Activated T-helper 1 cell treated with anti-CD3 and anti-CD28 coated beads, Interleukin-12 subunit alpha, Interleukin-12 subunit beta, Interleukin-2, Interleukin-4 antibody, amounts not matched to agents 30 ng/mL and 10 ng/mL and 1 ng/mL, durations not matched to agents 14 hours and 24 hours and 36 hours (primary cell): ENCODE measurements at places on chromosomes 1 and 21. TPM values are rescaled to one million over a fixed set of nuclear protein-coding genes. Genes with fewer than 3 reads are reported as not detected.

- no peak for DNase-seq
Measured at GRCh38 chr1:63693944-63694571, 79.8 kb upstream of the ROR1 start.

GRCh38 chr1:213371847-213372619 lies 321.0 kb downstream of the RPS6KC1 start:
- no peak for DNase-seq

GRCh38 chr21:36784947-36785346 lies 86.0 kb downstream of the SIM2 start:
- no peak for DNase-seq

Gene C1QTNF12
- total RNA-seq, result 2.2 and 4.1 TPM in 2 replicates

DNA sequence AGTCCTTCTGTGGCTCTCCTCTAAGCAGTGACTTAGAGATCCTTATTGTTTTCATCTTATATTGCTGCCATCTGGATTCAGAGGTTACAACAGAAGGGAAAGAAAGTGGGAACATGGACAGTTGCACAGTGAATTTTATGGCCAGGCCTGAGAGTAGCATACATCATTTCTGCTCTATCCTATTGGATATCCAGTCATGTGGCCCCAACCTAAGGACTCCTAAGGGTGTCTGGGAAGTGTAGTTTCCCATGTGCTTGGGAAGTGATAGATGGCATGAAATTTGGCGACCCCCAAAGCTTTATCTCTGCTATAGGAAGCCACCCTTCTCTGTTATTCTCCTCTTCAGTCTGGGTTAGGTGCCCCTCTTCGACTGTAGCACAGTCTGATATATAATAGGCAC lies 51.9 kb downstream of the CDC7 start:
- no peak for DNase-seq

GRCh38 chr1:59484096-59484495 lies 187.2 kb downstream of the FGGY start:
- DNase-seq, result no peak

DNA sequence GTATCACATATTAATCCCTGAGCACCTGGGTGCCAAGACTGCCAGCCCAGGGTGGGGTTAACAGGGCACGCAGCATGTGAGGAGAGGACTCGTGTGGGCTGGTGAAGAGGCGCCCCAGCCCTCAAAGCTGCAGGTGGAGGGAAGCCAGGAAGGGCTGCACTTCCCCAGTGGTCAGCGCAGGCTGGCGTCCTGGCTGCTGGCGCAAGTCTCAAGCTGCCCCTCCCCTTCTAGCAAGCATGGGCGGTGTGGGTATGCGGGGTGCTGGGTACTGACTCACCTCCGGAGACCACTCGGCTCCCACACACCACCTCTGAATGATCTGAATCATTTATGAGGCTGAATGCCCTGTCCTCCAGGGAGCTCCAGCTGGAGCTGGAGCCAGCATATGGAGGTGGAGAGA lies 44.0 kb downstream of the EIF2D start:
- no peak for DNase-seq

DNA sequence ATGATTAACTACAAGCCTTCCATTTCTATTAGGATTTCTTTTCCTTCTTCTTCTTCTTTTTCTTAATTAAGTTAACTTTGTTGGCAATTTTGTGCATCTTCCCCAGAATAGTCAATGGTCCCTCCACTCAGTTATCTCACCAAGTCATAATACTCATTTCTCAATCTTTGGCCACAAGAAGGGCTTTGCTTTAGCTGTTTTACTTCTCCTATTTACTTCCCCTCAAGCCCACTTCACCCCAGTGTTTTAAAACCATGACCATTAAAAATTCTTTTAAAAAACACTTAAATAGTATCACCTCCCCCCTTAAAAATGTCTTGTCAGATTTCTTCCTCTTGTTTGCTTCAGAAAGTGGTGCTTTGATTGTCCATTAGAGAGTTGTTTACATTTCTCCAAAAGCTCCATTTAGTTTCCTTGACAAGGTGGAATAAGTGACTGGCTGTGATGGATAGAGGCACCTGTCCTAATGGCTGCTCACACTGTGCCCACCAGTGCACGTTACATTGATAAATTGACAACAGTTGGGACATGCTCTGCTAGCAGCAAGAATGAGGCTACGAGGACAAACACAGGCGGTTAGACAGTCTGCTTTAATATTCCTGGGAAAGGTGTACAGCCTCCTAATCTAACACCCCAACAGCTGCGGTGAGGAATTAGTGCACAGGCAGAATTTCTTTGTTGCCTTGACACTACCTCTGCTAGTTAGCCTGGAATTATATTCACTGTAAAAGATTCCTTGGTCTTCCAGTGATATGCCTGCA lies 354.7 kb downstream of the LMO4 start:
- no peak for DNase-seq

Gene FAM167B
- total RNA-seq, result 0.57 and 0.61 TPM in 2 replicates

DNA sequence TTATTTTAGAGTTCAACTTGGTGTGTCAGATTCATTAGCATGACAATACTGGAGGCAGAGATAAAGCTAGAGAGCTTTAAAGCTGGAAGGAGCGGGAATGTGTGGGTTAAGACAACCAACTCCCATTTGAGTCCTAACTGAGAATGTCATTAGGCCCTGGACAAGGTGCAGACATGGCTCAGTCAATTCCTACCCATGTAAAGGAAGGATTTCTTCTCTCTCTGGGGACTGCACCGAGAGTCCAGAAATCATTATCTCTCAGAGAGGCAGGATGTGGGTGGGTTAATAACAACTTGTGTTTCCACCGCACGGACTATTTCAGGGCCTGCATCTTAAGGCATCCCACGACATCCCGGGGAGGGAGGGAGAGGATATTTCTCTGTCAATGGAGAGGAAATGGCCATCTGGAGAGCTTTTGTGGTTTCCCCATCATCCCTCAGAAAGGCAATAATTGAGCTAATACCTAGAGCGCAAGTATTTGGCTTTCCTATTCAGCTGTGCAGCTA lies 46.7 kb upstream of the SARS1 start:
- no peak for DNase-seq

Gene HMGCS2
- total RNA-seq, result not detected in 2 replicates

DNA sequence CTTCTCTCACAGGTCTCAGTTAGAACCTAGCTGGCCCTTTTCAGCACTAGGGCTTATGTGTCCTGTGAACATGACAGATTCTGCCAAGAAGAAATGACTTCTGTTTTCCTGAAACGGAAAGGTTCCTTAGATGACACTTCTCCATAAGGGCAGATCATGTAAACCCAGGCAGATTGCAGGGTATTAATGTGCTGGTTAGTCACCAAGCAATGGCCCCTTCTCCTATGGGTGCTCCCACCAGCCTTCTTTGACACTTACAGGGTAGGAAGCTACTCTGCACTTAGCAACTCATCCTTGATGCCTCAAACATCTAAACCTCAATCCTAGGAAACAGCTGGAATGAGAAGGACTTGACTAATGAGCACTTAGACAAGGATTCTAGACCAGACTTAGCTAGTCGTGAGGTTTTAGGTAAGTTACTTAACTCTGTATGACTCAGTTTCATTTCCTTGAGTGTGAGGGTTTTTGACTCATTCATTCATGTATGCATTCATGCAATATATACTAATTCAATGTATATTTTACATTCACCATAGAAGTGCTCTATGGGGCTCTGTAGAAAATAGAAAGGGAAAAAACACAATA lies 74.1 kb upstream of the PLXNA2 start:
- no peak for DNase-seq

DNA sequence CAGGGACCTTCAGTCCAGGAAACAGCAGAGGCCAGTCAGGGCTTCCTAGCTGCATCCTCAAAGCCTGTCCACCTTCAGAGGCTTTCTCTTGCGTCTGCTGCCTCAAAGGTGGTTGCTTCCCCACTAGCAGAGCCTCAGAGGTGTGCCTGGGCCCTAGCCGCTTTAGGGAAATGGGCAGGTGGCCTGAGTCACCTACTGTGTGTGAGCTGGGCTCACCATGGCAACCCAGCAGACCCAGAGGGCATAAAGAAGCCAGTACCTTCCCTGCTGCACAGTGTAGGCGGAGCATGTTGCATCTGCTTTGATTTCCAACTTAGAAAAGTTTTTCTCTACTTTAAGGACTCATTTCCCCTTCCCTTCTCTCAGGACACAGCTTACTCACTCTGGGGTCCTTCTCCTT lies 12.5 kb downstream of the SLC9A1 start:
- DNase-seq, result no peak

Gene DDX59
- total RNA-seq, result 13.8 and 14.4 TPM in 2 replicates

GRCh38 chr21:43735236-43736091 lies 16.5 kb downstream of the PDXK start:
- DNase-seq, result no peak

Gene KRTAP7-1
- not detected in 2 replicates for total RNA-seq

DNA sequence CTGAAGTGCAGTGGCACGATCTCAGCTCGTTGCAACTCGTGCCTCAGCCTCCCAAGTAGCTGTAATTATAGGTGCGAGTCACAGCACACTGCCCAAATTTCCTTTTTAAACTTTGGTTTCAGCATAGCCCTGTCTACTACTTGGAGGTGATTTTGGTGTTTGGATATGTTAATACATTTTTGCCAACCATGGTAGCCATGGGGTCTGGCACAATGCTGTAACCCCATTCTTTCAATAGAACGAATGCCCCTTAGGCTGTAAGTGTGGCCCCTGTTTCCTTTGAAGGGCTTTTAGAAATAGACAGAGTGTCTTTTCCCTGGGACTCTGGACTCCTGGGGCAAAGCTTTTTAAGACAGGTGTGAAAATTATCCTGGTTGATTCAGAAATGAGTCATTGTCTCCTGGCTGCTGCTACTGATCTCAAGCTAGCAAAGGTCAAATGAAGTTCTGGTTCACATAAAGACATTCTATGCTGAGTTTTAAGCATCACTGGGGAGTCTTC lies 141.1 kb upstream of the RUNX1 start:
- no peak for DNase-seq

DNA sequence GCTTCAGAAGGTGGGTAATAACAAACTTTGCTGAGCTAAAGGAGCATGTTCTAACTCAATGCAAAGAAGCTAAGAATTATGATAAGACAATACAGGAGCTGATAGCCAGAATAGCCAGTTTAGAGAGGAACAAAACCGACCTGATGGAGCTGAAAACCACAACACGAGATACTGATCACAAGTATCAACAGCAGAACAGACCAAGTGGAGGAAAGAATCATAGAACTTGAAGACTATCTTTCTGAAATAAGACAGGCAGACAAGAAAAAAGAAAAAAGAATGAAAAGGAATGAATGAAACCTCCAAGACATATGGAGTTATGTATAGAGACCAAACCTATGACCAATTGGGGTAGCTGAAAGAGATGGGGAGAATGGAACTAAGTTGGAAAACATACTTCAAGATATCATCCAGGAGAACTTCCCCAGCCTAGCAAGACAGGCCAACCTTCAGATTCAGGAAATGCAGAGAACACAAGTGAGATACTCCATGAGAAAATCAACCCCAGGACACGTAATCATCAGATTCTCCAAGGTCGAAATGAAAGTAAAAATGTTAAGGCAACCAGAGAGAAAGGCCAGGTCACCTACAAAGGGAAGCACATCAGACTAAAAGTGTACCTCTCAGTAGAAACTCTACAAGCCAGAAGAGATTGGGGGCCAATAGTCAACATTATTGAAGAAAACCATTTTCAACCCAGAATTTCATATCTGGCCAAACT lies 20.5 kb downstream of the CD84 start:
- no peak for DNase-seq

GRCh38 chr1:223726380-223727001 lies 14.2 kb downstream of the CAPN2 start:
- DNase-seq, result peak; percentile 86

Gene TCHHL1
- total RNA-seq, result not detected in 2 replicates

- no peak for DNase-seq
Measured at GRCh38 chr1:90319918-90320317, 325.0 kb downstream of the ZNF326 start.

Gene IL19
- total RNA-seq, result not detected in 2 replicates

DNA sequence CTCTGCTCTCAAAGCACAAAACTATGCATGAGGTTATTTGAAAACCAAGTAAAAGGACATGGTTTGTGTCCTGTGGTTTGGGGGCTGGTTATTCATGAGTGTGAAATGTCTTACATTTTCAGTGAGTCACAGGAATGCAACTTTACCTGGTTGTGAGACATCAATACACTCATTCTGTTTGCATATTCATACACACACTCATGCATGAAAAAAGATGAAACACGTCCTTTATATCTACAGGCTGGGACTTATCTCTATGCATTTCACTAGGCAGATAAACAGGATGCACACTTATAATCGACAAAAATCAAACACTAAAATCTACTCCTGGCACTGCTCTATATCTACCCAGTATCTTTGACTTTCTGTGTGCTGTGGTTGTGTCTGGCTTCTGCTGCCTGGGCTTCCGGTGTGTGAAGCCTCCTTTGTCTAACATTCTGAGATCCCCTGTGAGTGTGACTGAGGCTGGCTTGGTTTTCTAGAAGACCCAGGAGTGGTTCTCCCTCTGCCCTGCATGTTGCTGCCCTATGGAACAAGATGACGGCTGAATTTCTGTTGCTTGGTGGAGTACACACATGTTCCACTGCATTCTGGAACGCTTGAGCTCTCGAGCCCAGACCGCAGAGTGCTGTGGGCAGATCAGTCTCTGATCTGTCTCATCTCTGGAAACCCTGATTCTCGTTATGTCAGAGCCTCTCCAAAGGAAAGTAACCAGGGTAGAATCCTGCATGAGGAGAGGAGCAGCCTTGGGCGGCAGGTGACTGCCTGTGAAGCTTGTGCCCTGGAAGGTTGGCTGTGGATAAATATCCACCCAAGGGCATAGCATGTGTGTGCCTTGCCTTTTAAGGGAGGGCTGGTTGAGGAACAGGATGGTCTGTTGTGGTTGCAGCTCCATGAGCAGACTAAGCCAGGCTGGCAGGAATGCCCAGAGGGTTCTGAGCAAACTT lies 19.7 kb upstream of the FASLG start:
- DNase-seq, result peak; percentile 77

- DNase-seq, result no peak
Measured at GRCh38 chr1:222373216-222373615, 174.7 kb downstream of the HHIPL2 start.

Gene CSF3R
- total RNA-seq, result 0.24 and 0.54 TPM in 2 replicates

GRCh38 chr1:212470059-212470458 lies 37.3 kb downstream of the NENF start:
- no peak for DNase-seq

GRCh38 chr1:169546087-169546995 lies 39.9 kb downstream of the F5 start:
- DNase-seq, result peak; percentile 40

DNA sequence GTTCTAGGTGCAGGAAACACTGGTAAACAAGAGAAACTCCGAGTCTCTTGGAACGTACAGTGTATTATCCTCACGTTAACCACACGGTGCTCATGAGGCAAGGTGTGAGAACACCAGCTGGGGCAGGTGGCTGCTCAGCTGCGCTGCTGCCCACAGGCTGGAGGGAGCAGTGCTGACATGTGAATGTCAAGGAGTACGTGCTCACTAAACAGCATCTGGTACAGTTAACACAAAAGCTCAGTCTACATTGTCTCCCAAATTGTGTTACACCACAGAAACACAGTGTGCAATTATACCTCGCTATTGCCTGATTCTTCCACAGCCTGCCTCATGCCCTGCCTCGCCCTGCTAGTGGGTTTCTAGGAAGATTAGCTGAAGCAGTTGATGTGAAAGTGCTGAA lies 138.4 kb downstream of the GLIS1 start:
- no peak for DNase-seq
